Stimulated activated CD8-positive, alpha-beta memory T cell treated with anti-CD3 and anti-CD28 coated beads, Interleukin-7, amount 100 ng/mL, for 1 hour (primary cell): ENCODE measurements at places on chromosomes 7 and 10.

GRCh38 chr7:90384433-90384832, 18.8 kb upstream of the CLDN12 start:
- DNase-seq, result no peak

DNA sequence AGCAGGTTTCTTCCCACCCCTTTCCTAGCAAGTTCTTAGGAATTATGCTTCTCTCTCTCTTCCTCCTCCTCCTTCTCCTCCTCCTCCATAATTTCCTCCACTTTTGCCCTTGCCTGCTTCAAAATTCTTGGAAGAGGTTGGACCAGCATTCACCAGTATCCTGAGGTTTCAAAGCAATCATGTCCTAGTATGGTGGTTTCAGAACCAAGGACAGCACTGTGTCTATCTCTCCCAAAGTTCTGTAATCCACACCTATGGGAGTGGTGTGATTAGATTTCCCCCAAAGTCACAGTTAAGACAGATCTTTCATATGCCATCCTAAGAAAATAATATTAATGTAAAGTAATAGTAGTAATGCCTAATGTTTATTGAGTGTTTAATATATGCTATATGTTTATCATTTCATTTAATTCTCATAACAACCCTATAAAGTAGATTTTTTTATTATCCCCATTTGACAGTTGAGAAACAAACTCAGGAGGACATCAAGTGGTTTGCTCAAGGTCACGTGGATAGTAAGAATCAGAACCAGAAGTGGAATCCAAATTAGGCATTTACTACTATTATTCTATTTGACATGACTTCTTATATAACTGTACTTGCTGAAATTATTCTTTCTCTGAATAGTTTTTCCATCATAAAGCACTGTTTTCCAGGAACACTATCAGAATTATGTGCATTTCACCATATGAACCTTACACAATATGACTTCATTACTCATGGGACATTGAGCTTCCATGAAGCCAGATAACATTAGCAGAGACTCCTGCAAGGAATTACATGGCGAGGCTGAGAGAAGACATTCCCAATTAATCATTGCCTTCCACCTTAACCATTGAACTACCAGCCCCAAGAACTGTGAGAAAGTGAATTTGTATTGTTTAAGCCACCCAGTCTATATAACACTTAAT, 91.4 kb downstream of the IPMK start:
- DNase-seq, result no peak

DNA sequence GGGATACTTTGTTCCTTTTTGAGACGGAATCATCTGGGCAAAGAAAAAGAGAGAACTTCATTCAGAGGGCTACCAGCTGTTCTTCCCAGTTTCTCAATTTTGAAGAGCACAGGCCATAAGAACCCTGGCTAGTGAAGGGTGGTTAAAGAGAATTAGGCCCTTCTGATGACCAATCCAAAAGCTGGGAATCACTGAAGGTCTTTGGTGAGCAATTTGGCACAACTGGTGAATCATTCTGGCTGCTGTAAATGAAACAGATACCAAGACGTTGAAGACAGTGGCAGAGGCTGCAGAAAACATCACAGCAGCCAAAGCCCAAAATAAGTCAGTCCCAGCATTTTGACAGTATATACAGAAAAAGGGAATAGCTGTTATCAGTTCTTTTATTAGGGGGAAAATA, 5.1 kb downstream of the RAPGEF5 start:
- DNase-seq, result no peak

DNA sequence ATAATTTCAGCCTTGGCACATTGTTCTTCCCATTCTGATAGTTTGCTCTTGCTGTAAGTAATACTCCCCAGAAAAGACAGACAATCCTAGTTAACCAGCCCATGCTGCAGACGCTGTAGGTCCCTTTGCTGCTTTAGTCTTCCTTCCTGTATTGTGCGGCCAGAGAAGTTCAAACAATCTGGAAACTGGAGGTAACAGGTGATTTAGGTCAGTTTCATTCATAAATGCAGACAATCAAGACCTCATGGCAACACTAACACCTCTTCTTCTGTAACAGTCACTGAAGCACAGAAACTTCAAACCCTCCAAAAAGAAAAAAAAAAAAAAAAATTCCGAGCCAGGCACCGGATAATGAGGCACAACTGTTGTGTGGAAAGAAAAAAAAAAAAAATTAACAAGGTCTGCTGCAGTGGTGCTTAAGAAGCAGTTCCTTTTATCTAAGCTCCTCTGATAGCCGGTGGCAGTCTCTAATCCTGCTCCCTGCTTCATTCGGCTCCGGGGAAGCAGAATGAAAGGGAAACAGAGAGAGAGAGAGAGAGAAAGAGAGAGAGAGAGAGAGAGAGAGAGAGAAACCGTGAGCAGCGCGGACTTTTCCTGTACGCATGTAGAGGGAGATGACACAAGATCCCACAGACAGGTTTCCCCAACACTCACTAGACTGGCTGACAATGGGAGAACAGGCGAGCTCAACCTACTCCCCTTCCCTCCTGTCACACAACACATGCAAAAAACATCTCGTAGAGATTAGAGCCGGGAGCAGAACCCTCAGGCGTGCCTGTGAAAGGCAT, at the start of gene SEMA3A:
Gene SEMA3A (minus strand): TSS at position 306 of the 788 bp plus-strand sequence. CDS start 203 bp downstream, at position 103.
- DNase-seq, result no peak

- DNase-seq, result no peak
Measured at GRCh38 chr7:151433721-151434400, 6.1 kb downstream of the CRYGN start.

GRCh38 chr10:116007256-116007891, 265.6 kb downstream of the GFRA1 start:
- no peak for DNase-seq

DNA sequence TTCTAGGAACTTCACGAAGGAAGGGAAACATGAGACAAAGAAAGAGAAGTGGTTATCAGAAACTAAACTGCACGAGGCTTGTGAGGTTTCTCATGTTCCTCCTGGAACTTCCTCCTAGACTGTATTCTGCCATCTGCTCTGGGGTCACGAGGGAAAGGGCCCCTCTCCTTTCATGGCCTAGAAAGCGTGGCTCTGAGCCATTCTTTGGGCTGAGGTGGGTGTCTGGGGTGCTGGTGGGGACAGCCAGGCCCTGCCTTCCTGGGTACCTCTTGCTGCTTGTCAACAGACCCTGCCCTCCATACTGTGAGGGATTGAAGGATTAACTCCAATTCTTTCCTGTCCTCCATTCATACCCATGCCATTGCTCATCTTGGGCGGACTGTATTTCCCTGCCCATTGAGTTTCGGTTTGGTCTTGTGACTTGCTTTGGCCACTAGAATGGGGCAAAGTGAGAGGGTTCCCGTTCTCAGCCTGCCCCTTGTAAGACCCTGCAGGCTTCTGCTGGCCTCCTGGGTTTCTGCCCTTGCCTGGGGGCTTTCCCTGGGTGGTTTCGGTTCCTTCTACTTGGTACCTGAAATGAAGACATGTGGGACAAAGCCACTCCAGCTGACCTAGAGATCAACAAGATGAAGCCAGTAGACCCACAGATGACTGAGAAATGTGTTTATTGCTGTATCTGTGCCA, 14.9 kb upstream of the GIMAP8 start:
- no peak for DNase-seq

- no peak for DNase-seq
Measured at GRCh38 chr10:132670546-132671227, 115.3 kb downstream of the NKX6-2 start.

GRCh38 chr10:70809726-70810125, 6.0 kb upstream of the SGPL1 start:
- DNase-seq, result no peak

- no peak for DNase-seq
Measured at GRCh38 chr7:107405559-107405958, 64.3 kb upstream of the GPR22 start.

GRCh38 chr7:128982105-128982504, 44.4 kb downstream of the IRF5 start:
- DNase-seq, result no peak

- DNase-seq, result no peak
Measured at GRCh38 chr7:82950436-82950835, 212.2 kb downstream of the PCLO start.

GRCh38 chr7:44132039-44132438, 8.7 kb upstream of the POLD2 start:
- DNase-seq, result no peak

GRCh38 chr10:103663236-103663635, 169.7 kb downstream of the NEURL1 start:
- DNase-seq, result no peak

GRCh38 chr7:1142051-1142635, 17.9 kb downstream of the ZFAND2A start:
- DNase-seq, result no peak

DNA sequence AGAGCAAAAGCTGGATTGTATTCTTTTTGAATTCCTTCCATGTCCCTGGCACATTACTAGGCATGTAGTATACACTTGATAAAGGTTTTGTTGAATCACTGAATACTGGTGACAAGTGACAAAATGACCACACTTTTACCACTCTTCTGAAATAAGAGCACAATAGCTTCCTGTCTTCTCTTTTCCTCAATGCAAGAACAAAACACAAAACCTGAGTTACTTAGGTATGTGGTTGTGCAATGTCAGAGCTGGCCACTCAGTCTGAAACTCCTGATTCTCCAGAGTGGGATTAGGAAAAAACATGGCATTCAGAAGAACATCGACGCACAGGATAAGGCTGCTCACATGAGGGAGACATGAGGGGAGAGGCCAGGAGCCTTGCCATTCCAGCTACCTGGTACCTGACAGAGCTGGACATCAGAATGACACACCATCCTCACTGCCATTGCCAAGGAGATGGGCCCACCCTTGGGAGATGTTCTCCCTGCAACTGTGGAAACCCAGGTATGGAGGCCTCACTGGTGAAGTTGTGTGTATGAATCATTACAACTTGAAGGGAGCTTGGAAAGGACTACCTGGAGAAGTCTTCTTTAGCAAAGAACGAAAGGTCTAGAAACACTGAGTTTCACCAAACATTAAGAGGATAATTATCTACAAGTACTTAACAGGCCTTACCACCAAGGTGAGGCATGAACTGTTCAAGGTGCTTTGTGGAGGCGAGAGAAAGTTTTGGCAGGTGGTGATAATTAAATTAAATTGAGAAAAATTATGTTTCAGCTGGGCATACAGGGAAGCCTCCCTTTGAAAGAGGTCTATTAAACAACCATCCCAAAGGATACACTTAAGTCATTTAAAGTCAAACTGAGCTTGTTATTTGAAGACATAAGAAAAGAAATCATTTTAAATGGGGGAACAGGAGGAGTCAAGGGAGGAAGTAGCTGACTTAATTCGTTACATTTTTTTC, 246.5 kb upstream of the AOAH start:
- DNase-seq, result no peak
